ENCODE measurements at places on chromosomes 13 and 19.
A peak's percentile ranks its signal among the peaks of the same experiment; 100 is the strongest.

- DNase-seq: no peak
Measured at GRCh38 chr13:38395497-38395788, 45.8 kb downstream of the UFM1 start.

DNA sequence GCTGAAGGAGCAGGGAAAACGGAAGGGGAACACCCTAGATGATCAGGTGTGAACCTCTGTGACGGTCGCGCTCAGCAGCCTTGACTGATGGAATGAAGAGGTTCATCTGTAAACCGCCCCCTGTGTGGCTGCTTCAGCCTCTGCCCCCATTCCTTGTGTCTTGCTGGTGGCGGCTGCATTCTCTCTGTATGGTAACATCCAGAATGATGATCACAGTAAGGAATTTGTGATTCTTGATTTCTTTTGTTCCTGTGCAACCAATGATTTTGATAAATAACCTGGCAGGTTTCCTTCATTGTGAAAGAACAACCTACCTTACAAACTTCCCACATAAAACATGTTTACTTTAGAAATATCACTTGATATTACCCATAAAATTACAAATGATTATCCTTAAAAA is 118.7 kb upstream of the MCF2L start:
- DNase-seq: peak; percentile 39

DNA sequence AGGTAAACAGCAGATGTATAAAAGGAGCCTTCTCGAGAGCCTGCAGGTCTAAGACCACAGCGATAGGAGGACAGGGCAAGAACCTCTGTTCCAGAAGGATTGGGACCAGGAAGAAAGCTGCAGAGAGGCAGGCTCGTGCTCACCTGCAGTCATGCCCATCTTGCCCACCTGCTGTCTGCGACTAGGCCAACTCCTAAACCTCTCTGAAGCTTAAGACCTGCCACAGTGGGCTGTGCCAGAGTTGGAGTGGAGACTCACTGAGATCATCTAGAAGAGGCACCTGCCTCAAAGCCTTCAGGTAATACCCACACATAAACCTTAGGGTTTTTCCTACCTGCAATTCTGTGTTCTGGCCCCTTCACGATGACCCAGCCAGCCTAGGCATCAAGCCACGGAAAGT is 68.7 kb downstream of the IRS2 start:
- DNase-seq: no peak

GRCh38 chr19:38316477-38317067 is 825 bp upstream of the YIF1B start:
- DNase-seq: no peak

GRCh38 chr13:77300176-77301037 is 26.5 kb downstream of the MYCBP2 start:
- peak; percentile 46 for DNase-seq

DNA sequence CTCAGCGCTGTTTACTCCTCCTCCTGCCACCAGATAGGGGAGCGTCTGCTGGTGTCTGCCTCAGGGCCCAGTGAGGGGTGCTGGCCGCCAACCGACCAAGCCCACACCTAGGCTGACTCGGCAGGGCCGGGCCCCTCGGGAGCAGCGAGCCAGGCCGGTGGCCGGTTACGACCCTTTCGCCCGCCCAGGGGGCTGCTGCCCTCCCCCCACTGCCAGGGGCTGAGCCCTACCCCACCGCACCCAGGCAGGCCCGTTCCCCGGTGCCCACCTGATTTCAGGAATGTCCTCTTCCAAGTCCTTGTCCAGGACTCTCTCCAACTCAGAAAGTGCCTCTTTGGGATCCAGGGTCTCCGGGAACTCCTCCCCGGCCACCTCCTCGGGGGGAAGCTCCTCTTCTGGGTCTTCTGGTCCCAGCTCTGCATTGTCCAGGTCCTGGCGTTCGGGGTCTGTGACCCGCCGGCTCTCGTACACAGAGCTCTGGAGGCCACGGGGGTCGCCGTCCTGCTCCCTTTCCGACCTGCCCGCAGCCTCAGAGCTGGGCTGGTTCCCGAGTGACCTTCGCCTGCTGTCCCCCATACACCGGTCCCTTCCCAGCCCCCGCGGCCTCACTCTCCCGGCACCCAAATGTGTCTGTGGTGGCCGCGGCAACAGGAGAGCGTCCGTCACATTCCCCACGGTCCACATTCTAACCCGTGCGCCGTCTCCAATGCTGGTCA is 31.0 kb upstream of the MIER2 start:
- DNase-seq: no peak

GRCh38 chr19:16649734-16650133 is 10.2 kb downstream of the SMIM7 start:
- DNase-seq: no peak

DNA sequence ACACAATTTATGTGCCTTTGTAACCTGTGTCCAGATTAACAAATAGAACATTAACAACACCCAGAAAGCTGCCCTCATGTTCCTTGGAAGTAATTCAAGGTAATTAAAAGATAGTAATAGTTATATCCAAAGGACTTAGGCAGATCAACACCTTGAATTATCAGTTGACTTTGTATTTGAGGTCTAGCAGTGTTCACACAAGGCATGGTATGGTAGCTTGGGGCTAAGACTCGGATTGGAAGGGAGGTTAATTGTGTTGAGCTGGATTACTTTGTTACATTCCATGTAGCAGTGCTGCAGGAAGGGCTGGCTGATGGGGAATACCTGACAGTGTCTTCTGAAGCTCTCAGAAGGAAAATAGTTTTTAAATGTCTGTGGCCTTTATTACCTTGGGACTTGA is 16.8 kb downstream of the SLC25A15 start:
- no peak for DNase-seq

- DNase-seq: no peak
Measured at GRCh38 chr13:45870232-45870631, 18.7 kb upstream of the SIAH3 start.

- no peak for DNase-seq
Measured at GRCh38 chr13:101120007-101120406, 296.3 kb downstream of the NALCN start.

- DNase-seq: no peak
Measured at GRCh38 chr13:112347986-112348385, 28.2 kb upstream of the SPACA7 start.

GRCh38 chr13:73767191-73767741 is 366.9 kb downstream of the KLF12 start:
- no peak for DNase-seq

DNA sequence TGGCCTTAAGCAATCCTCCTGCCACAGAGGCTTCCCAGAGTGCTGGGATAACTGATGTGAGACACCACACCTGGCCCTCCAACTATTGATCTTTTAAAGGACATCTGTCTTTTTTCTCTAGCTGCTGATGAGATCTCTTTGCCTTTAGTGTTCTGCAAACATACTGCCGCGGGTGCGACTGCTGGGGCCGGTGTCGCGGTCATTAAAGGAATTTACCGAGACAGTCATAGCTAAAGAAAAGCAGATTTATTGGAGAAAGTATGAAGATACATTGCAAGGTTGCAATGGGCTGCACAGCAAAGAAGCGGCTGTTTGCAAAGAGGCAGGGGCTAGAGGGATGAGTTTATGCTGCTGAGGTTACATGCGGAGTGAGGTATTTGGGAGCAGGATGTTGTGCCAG is 31.2 kb upstream of the LRRC4B start:
- DNase-seq: no peak

DNA sequence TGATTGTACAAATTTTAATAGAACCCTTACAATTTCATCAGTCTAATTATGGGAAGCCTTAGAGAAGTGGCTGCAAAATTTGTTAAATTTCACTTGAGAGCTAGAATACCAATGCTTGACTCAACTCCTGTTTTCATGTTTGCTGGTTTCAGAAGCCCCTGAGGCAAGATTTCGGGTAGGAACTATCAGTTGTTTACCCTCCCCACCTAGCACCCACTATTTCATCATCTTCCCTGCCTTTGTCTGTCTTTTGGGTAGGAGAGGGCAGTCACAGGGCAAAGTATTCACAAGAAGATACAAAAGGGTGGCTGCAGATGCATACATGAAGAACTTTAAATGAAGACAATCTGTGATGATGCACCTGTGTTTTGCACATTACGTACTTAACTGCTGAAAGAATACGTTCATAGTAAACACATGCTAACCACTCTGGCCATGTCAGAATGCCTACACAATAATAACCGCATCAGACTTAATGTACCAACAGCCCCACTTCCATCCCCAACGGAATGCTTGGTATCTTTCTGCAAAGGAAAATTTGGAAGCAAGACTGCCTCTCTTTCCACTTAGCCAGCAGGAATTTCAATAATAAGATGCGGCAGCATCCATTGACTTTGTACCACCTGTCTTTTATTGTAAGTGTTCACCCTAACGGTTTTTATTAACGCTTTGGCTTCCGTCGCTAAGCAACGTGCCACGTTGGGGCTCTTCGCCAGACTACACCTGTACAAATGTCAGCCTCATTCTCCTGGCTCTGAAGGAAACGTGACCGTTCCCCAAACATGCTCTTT is 30.4 kb downstream of the TPT1 start:
- DNase-seq: peak; percentile 82

Data from trophoblast cell (in vitro differentiated cells and primary cell).